Stimulated activated CD4-positive, alpha-beta T cell treated with anti-CD3 and anti-CD28 coated beads, Interleukin-4, amount 100 ng/mL, for 48 hours (primary cell): ENCODE measurements at places on chromosomes 16 and 17.

GRCh38 chr17:38867179-38867967, 2.5 kb upstream of the LASP1 start:
- DNase-seq, result peak; percentile 70

DNA sequence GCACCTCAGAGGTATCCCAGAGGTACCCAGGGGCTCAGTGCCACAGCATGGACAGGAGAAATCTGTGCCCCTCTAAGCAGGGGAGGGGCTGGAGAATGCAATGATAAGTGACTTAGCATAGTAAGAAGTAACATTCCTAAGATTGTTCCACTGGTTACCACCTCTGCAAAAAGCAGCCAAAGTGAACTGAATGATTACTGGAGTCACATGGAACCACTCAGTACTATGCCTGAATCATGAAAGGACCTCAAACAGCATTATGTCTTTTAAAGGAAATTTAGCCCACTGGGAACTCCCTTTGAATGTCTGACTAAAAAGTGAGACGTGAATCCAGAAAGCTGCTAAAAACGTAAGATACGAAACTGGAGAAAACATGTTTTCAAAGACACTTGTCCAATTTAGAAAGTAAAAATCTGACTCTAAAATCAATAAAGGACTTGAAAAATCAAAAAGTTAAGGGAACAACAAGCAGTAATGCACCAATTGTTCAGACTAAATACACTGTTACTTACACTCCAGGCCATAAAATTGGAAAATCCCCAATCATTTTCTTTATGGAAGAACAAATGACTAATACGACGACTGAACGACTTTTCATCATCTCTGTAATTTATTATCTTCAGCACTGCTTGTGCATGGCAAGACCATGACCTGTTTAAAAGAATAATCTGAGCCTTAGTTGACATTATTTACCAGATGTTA, 38.6 kb downstream of the LITAFD start:
- no peak for DNase-seq

DNA sequence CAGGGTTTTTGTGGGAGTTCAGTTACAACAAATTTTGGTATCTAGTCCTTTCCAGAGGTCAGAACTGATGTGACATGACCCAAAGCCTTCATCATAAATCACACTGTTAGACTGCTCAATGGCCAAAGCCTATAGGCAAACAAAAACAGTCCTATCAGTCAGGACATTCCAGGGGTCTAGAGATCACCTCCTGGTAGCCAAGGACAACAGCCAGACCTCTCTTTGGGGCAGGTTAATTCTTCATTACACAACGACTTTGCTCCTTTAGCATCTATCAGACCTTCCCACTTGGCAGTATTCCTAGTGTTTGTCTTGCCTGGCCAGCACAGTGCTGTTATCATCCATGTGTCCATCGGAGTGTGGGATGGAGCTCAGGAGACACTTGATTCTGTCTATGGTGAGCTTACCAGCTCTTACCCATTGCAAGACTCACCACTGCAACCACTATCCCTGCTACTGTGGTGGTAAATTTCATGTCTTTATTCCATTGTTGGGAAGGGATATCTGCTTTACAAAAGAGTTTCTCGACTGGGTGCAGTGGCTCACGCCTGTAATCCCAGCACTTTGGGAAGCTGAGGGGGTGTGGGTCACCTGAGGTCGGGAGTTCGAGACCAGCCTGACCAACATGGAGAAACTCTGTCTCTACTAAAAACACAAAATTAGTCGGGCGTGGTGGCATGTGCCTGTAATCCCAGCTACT, 95.5 kb upstream of the DHX40 start:
- no peak for DNase-seq

DNA sequence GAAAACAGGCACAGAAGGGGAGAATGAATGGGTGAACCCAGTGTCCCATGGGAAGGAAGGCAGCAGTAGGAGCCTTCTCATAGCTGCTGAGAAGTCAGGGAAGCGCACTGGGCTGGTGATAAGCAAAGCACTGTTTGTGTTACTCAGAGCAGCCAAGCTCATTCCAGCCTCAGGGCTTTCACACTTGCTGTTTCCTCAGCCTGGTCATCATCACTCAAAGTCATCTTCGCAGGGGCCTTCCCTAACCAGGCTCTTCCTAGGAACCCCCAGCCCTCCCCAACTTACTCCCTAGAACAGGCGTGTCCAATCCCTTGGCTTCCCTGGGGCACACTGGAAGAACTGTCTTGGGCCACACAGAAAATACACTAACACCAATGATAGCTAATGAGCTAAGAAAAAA, 32.1 kb upstream of the LONP2 start:
- DNase-seq, result no peak

DNA sequence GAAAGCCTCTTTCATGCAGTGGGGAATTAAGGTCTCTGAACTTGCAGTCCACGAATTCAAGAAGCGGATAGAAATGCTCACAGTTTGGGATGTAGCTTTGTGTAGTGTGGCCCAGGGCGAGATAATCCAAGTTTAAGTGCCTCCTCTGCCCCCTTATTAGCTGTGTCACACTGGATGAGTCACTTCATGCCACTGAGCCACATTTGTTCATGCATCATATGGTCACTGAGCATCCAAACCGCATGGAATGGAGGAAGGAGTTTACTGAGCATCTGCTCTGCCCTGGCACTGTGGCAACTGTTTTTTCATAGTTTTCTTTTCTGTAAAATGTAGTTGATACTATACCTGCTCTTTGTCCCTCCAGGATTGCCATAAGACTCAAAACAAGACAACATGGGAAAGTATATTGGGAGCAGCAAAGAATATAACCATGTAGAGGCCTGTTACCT, 15.1 kb upstream of the DHX8 start:
- DNase-seq, result no peak

DNA sequence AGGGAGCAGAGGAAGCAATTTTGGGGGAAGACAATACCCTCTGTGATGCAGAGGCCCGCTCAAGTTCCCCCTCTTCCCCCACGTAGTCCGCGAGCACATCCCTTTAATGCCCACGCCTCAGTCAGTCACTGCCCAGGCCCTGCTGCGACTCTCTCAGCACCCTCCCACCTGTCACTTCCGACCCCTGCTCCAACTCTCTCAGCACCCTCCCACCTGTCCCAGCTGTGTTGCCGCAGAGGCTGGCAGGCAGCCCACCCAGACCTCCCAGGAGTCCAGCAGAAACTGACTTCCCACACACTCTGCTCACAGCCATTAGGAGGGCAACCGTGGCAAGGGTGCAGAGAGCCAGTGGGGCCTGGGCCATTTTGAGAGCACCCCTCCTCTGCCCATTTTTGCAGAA, 92.7 kb downstream of the WSCD1 start:
- no peak for DNase-seq

GRCh38 chr17:15452746-15453145, 14.7 kb downstream of the CDRT4 start:
- DNase-seq, result no peak

DNA sequence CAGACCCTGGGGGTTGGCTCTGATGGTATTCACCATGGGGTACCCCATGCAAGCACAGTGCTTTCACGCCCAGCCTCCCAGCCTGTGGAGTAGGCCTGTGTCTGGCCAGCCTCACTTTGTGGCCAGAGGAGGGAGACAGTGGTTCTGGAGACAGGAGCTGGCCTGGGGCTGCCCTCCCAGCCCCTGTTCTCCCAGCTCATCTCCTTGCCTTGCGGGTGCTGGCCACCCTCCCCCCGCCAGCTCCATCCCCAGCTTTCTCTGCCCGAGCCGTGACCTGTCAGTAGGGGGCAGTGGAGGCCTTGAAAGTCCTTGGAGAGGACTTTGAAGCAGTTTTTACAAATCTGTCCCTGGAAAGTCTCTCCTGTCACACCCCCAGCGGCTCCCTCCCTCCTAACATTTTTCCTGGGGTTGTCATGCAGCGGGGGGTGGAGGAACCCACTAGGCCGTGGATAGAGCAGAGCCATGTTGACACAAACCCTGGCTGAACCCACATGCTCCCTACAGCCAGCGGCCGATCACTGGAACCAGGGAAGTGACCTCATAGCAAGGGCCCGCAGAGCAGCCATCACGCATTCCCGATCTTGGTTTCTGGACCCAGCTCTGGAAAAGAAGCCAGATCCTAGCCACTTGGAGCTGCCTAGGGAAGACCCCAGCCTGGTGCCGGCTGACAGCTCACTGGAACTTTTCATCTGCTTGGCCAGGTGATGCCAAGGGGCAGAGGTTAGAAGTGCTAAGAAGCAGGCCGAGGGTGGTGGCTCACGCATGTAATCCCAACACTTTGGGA, 289.4 kb downstream of the SEC14L1 start:
- peak; percentile 83 for DNase-seq

DNA sequence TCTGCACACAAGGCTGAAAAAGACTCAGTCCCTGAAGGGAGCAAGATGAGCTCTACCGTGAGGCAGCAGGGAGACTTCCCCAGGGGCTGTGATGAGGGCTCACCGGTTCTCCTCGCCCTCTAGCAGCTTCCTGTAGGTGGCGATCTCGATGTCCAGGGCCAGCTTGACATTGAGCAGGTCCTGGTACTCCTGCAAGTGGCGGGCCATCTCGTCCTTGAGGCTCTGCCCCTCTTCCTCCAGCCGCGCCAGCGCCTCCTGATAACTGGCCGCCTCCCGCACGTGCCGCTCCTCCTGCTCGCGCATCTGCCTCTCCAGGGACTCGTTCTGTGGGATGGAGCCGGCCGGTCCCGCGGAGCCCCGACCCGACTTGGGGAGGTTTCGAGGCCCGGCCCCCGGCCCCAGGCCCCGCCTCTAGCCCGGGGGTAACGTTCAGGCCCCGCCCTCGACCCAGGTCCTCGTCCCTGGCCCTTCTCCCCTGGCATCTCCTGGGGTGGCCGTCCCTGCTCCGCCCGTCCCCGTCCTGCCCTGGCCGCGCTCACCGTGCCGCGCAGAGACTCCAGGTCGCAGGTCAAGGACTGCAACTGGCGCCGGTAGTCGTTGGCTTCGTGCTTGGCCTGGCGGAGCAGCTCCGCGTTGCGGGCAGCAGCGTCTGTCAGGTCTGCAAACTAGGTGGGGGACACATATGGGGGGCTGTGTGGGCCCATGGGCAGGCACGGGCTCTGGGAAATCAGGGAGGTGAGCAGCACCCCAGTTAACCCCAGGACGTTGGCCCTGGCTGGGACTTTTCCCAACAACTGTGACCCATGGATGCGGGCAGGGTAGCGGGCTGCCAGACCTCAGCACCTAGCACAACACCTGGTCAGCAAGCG, 3.9 kb downstream of the GFAP start:
- peak; percentile 42 for DNase-seq

DNA sequence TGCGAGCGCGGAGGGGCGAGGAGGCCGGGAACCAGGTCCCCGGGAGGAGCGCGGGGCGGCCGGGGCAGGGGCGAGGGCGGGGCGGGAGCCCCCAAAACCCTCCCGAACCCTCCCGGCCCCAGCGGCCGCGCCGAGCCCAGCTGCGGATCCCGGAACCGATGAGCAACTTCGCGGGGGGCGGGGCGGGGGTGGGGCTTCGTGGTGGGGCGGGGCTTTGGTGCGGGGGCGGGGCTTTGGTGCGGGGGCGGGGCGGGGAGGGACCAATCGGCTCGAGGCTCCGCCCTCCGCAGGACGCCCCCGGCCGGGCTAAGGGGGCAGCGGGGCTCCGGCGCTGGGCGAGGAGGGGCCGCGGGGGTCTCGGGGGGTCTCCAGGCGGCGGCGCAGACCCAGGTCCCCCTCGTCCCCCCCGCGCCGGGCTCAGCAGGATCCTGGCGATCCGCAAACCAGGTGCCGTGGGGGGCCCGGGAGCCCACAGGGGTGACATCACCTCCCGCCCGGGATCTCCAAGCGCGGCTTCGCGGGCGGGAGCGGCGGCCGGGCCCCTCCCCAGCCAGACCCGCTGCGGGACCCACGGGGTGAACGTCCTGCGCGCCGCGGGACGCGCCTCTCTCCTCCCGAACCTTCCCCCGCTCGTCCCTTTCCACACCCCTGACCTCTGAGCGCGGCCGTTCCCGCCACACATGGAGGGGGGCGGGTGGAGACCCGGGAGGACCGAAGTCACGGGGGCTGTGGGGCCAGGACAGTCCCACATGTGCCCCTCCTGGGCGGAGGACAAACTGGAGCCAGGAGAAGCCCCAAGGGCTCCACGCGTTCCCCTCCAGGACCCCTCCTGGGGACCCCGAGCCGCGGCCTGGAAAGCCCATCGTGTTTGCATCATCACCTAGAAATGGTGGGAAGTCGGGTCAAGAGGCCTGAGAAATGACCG, at the start of gene ABR:
TSS of gene ABR (minus strand) at position 164 of the 925 bp plus-strand sequence. CDS start 254 bp downstream, outside the sequence.
- DNase-seq, result peak; percentile 30

DNA sequence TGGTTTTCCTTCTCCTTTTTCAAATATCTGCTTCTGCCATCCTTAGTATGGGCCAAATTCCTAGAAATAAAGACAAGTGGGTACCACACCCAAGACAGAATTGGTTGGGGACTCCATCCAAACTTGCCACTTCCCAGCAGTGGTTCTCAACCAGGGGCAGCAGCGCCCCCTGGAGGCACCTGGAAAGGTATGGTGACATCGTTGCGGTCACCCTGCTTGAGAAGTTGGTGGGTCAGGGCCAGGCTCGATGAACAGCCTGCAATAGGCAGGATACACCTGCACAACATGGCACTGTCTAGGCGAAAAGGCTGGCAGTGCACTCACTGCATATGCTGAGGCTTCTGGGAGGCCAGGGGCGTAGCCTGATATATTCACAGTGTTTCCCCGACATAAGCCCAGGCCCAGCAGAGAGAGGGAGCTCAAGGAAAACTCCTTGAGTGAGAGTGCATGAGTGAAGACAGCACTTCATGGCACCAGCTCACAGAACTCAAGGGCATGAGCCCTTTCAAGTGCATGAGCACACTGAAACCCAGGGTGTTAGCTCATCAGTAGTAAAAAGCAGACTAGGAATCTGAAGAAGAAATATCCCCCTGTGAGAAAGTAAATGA, 57.7 kb downstream of the CMC2 start:
- peak; percentile 63 for DNase-seq

DNA sequence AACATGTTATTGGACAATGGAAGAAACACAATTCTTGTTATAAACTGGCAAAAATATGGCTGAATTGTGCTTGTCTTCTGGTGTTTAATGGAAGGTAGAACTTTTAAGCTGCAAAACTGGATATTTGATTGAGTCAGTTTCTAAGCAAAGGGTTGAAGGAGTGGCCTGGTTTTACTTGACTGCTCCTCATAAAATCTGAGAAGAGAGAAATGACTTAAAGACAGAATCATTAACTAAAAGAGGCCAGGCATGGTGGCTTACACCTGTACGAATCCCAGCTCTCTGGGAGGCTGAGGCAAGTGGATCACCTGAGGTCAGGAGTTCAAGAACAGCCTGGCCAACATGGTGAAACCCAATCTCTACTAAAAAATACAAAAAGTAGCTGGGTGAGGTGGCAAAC, 770.7 kb downstream of the CDH11 start:
- DNase-seq, result no peak

- DNase-seq, result no peak
These were observed 1.4 kb upstream of the STH start for GRCh38 chr17:45997624-45998023.

GRCh38 chr17:8991514-8992285, 26.2 kb upstream of the PIK3R5 start:
- peak; percentile 66 for DNase-seq

- DNase-seq, result no peak
These were observed 5.0 kb downstream of the LSM12 start for GRCh38 chr17:44061446-44061845.
